ENCODE measurements at places on chromosomes 4 and X.

DNA sequence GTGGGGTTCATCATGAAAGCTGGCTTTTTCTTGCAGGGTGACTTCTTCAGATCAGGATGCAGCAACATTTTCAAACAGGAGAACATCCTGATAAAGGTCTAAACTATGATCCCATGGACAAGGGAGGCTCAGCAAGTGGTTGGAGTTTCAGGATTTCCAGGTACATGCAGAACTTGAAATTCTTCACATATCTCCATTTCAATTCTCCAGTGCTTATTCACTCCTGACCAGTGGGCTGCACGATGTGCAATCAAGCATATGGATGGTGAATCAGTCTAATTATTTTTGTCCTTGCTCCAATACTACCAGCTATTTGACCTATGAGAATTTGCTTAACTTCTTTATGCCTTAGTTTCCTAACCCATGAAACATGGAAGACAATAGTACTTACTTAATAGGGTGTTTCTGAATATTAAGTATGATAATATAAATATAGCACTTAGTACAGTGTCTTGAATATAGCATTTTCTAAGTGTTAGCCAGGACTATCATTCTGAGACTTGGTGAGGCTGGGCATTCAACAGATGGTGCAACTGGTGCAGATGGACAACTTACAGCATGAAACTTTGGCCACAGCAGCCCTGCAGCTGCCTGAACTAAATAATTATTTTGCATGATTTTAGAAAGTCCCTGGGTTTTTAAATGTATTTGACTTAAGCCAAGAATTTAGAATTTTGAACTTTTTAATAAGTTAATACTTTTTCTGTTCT is 92.4 kb downstream of the HPGD start:
- DNase-seq, result no peak

GRCh38 chr4:88163336-88163735 is 4.9 kb upstream of the ABCG2 start:
- DNase-seq, result no peak

DNA sequence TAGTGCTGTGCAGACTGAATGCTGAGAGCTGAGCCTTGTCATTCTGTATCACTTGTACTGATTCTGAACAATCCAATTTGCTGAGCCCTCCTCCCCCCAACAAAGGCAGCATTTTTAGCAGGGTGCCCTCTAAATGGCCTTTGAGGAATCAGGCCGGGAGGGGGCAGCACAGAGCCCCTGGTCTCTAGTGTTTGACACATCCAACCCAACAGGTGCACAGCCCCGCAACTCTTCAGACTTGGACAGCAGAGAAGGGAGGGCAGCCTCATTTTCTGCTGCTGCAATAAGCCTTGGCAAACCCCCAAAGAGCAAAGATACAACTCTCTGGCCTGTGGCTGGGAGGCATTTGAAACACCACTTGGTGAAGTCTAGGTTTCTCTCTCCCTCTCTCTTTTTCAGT is 3.4 kb downstream of the ATP1B4 start:
- no peak for DNase-seq

GRCh38 chr4:124943938-124944337 is 231.4 kb upstream of the ANKRD50 start:
- DNase-seq, result no peak

- no peak for DNase-seq
Observed at GRCh38 chr4:22932326-22932725, 239.6 kb downstream of the GBA3 start.

DNA sequence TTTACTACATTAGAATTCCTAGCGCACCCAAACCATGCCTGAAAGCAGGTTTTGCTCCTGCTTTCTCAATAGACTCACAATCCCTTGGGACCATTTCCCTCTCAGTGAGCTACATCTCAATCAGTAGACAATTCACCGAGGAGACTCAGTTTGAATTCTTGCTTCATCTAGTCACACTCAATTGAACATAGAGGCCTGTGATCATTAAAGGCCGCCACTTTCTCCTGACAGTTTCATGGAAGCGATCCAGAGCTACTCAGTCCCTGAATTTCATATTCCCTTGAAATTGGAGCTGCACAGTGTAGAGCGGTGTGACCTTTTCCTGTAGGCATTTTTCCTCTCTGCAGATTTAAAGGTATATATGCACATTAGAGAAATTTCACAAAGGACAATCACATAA is 193.9 kb upstream of the SPOCK3 start:
- DNase-seq, result peak; percentile 30

GRCh38 chr4:53895137-53895536 is 169.3 kb downstream of the CHIC2 start:
- DNase-seq, result no peak

DNA sequence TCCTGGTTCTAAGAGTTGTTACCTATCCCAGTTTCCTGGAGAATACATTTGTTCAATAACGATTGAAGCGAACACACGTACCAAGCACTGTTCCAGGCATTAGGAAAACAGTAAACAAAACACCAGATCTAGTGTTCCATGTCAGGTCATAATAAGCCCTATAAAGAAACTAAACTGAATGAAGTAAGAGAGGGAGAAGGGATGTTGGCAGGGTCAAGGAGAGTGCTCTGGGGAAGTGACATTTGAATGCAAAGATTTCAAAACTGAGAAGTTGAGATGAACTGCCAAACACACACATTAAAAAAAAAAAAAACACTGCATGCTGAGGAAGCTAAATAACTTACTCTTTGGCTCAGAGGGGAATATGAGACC is 14.4 kb upstream of the ENAM start:
- no peak for DNase-seq

DNA sequence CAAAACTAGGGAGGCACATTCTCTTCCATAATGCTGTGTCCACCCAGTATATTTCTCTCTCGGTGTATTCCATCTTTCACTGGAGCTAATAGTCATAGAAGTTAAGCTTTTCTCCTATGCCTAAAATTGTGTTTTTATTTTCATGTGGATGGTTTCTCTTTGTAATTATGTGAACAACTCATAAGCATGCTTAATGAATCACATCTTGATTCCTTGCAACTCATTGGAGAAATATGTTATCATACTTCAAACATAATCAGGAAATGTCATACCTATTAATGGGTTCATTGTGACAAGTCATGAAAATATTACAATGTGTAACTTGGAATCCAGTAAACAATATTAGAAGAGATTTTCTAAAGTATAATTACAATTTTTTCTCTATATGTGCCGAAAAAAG is 186.3 kb downstream of the SLC7A11 start:
- DNase-seq, result no peak

DNA sequence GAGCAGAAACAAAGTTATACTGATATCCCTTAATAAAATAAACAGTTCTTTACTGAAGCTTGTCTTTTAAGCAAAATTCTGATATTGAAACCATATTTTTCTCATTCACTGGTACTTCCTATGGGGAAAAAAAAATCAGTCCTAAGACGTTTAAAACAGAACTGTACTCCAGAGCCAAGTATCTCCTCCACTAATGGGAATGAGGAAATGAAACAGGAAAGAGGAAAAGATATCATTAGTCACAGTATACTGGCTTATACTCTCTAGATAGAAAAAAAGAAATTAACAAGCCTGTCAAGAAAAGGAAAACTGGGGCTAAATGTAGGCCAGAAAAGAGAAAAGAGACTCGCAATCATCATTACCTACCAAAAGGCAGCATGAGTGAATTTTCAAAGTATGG is 252.7 kb downstream of the CENPC start:
- DNase-seq, result no peak

GRCh38 chr4:19807505-19807904 is 444.2 kb upstream of the SLIT2 start:
- no peak for DNase-seq

DNA sequence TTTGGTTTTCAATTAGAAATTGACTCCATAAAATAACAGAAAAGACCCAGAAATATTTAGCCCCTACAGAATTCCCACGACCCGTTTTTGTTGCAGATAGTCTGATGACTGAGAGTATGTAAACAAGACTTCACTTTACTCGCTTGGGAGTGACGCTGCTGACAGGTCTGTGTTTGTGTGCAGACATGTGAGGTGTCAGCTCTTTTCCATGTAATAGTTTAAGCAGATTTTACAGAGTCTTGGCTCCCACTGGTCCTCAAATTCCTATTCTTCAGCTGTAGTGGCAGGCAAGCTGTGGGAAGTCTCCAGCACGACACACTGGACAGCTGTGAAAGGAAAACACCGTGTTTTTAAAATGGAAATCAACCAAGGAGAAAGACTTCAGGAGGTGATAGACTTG is 455.7 kb downstream of the GABRG1 start:
- DNase-seq, result no peak

DNA sequence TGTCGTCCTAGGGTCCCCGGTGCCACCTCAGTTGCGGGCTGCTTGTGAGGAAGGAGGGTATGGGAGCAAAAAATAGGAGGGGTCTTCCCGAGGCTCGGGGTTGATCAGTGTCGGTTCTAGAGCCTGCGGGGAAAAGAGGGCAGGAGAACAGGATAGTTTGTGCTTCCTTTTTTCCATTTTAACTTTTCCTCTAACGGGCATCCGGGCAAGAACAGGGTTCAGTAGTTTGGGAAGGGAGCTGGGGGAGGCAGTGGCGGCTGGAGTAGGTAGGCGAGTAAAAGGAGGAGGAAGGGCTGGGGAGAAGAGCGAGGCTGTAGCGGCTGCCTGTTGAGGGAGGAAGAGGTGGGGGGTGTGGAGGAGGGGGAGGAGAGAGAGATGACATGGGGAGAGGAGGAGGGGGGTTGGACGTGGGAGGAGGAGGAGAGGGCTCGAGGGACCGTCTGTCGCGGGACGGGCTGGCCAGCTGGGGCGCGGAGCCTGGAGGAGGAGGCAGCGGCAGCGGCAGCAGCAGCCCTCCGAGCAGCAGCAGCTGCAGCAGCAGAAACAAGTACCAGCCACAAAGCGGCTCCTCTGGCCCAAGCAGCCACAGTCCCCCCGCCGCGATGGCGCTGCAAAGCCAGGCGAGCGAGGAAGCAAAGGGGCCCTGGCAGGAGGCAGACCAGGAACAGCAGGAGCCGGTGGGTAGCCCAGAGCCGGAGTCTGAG is at the start of gene SLC16A2:
TSS of gene SLC16A2 (plus strand) at position 458 of the 704 bp plus-strand sequence. CDS start at position 603, 145 bp downstream.
- peak; percentile 86 for DNase-seq

DNA sequence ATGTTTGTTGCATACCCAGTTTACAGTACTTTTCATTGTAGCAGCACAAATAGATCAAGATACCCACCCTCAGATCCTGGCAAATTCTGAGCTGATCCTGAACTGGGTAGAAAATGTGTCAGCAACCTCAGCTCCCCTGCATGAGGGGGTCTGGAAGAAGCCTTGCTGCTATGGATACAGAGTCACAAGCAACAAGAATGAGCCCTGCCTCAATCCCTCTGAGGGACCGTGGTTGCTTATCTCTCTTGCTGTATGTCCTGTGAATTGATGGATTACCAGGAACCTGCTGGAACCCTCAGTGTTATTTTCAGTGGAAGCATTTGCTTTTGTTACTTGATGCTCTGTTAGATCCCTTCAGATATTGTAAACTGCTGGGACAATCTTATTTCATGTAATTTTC is 331.0 kb downstream of the STIM2 start:
- no peak for DNase-seq

DNA sequence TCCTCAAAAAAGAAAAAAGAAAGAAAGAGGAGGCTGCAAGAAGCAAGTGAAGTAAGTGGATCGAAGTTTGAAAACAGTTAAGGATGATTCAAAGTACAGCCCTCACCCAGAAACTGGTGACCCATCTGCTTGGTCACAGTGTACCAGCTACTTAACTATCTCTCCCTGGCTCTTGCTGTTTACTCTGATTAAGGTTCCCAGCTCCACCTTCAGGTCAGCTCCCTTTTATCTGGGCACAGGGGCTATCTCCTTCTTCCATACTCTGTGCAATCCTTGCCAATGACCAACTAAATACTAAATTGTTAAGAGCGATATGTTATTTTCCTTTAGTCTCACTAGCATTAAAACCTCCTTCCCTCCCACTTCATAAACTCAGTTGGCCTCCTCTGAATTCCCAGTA is 81.5 kb upstream of the SMIM10 start:
- DNase-seq, result no peak

DNA sequence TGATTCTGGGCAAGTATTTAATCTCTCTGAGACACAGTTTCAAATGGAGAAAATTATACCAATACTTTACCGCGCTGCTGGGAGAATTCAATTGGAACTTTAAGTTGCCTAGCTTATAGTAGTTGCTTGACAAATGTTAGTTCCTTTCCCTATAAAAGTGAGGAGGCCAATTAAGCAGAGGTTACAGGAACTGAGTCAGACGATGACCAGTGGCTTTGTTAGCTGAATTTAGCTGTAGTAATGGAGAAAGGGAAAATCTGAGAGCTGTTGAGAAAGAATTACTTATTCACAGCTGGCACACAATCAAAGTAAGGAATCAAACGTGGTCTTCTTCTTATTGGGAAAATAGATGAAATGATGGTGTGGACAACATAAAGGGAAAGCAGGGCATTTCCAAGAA is 29.6 kb downstream of the SMARCA1 start:
- no peak for DNase-seq

DNA sequence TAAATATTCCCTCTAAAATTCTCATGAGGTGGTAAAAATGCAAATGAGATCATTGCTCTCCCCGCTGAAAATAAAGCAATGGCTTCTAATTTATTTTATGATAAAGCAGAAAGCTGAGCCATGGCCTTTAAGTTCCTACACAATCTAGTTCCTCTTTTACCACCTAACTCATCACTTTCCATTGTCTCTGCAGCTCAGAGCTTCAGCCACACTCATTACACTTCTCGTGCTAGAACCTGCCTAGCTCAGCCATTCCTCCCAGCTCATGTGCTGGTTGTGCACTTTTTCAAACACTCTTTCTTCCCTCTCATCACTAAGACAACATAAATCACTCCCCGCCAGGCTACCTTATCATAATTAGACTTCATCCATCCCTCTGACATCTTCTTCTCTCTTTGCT is 1112.1 kb upstream of the PRKX start:
- no peak for DNase-seq

DNA sequence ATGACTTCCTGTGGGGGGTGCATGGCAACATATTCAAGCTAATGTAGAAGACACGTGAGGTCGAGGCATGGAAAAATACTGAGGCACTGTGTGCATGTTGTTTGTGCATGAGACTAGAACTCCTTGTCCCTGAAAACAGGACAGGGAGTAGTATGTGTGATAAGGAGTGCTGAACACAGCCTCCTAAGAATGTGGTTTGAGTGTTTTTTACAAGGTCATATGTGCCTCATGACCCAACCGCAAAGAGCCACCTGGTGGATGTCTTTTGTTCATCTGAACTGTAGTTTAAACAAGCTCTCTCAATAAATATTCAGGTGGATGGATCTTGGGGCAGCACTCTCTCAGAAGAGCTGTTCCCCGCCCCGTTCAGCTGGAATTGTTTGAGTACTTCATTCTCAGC is 226.6 kb downstream of the NLGN4X start:
- no peak for DNase-seq

DNA sequence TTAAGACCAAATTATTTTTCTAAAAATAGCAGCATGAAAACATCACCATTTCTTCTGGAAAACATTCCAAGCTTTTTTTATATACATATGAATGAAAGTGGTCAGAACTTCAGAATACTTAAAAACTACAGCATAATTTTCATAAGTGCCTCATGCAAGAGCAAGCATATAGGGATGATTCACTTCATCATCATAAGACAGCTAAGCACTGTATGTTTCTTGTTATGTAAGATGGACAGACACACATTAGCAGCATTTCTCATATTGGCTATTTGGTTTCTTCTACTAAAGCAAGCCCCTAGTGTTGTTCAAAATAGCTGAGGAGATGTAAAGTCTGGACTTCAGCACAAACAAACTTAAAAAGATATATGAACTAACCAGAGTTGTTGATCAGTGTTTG is 213.1 kb upstream of the NOCT start:
- DNase-seq, result no peak
